ENCODE measurements at places on chromosomes 1 and 21.

DNA sequence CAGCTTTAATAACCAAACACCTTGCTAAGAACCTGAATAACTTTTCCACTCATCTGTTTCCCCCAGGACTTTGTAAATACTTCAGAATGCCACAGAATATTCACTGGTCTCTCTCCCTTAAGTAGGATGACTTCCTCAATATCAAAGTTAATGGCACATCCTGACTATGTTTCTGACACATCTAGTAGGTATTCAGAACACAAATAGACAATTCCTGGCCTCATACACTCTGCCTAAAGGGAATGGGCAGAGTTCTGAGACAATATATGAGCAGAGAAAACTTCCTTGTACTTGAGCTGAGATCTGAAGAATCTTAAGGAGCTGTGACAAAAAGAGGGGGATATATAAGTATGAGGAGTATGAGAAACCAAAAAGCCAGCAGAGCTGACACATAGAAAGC, 34.8 kb downstream of the ANKRD13C start:
- no peak for DNase-seq

DNA sequence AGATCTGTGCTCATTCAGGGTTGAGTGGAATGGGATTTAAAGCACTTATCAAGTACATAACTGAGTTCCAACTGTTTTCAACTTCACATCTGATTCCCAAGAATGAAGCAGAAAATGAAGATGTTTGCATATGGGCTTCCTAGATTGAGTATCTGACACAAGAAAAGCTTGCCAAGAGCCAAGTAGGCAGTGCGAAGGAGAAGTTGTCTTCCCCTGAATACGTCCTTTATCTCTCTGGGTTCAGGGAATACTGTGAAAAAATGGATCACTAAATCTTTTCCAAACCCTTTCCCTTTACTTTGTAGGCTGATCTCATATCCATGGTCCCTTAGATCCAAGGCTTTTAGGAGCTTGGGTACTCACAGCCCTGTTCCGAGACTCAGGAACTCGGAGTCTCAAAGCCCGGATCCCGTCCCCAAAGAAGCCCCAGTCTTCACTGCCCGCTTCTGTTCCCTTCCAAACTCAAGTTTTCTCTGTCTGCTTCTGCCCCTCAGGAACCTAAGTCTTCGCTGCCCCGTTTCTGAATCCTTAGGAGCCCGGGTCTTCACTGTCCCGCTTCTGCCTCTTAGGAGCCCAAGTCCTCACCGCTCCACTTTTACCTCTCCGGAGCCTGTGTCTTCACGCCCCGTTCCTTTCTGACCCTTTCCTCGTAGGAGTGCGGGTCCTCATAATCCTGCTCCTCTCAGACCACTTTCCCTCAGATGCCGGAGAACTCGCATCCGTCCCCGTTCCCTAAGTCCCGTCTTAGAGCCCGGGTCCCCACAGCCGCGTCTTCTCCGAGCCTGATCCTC, 616 bp downstream of the TAF12 start:
- DNase-seq = no peak

GRCh38 chr1:43949678-43950077, 2.9 kb downstream of the IPO13 start:
- DNase-seq = no peak

- DNase-seq = no peak
These were observed 1.1 kb downstream of the RALGPS2 start for GRCh38 chr1:178726087-178726517.

DNA sequence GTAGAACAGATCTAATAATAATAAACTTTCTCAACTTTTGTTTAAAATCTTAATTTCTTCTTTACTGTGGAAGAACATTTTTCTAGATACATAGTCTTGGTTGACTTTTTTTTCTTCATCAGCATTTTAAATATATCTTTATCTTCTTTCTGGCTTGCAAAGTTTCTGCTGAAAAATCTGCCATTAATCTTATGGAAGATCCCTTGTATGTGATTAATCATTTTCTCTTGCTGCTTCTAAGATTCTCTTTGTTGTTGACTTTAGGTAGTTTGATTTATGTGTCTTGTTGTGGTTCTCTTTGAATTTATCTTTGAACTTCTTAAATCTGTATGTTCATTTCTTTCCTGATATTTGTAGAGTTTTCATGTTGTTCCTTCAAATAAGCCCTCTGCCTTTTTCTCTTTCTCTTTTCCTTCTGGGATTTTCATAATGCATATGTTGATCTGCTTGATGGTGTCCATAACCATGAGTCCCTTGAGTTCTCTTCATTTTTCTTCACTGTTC, 657.6 kb upstream of the CXADR start:
- DNase-seq = no peak

GRCh38 chr1:195618287-195618686, 990.0 kb downstream of the KCNT2 start:
- DNase-seq = no peak

DNA sequence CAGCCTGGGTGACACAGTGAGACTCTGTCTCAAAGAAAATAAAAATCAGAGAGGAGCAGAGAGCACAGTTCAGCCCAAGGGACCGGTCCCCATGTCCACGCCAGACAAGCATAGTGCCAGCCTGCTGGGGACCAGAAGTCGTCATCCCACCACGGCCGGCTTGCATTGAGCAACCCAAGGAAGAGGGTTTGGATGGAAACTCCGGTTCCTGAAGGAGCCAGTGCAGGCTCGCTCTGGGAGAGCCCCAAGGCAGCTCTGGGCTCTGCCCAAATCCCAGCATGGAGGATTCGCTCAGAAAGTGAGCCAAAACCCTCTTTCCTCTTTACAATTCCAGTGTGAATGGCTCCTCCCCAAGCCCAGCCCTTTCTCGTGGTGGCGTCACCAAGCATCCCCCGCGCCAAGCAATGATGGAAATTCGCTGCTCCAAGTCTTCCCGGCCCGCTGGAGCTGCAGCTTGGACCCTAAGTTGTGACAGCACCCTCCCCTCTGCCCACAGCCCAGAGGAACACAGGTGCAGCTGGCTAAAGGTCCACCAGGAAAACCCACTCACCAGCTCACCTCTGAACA, 64.1 kb upstream of the SLC25A33 start:
- DNase-seq = no peak

DNA sequence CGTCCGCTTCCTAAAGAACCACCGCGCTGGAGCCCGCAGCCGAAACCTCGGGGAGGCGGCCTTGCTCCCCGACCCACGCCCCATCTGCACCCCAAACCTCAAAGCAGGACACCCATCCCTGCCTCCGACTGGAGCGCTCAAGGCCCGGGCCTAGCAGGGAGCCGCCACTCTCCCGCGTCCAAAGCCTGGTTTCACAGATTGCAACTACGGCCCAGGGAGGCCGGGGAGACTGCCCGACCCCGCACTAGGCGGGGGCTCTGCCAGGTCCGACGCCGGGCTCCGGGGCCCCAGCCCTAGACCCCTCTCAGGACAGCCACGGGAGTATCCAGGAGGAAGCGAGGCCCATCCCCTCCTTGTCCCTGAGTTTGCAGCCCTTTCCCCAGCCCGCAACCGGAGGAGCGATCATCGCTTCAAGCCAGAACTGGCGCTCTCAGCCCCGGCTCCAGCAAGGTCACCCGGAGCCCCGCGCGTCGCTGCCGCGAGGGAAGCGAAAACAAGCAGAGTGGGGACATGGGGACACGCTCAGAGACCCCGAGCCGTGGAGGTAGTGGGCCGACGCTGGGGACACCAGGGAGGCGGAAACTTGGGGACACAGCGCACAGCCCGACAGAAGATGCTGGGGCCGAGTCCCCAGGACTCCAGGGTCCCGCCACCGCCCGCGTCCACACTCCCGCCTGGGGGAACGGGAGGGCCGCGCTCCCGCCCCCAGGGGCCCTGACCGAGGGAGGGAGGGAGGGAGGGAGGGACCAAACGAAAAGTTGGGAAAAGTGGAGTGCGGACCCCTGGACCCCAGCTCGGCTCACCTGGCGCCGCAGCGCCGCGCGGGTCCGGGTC, 433 bp downstream of the TMEM200B start:
- DNase-seq = no peak

DNA sequence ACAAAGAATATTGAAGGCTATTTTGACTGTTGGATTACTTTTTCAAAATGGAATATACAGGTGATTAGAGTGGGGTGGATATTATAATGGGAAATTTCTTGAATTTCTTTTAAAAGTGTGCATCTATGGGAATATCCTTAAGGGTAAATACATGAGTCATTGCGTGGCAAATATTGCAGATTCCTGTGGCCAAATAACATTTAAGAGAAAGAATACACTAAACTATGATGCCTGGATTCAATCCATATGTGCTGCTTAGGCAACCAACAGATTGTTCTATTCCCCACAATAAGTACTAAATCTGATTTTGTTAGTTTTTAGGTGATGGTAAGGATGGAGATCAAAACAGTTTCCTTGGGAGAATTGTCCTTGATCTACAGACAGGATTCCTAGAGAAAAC, 119.5 kb downstream of the HMCN1 start:
- DNase-seq = no peak

- no peak for DNase-seq
These were observed 121.1 kb upstream of the ST6GALNAC5 start for GRCh38 chr1:76746206-76746605.

- no peak for DNase-seq
These were observed 43.9 kb upstream of the SAMD13 start for GRCh38 chr1:84257617-84258016.

DNA sequence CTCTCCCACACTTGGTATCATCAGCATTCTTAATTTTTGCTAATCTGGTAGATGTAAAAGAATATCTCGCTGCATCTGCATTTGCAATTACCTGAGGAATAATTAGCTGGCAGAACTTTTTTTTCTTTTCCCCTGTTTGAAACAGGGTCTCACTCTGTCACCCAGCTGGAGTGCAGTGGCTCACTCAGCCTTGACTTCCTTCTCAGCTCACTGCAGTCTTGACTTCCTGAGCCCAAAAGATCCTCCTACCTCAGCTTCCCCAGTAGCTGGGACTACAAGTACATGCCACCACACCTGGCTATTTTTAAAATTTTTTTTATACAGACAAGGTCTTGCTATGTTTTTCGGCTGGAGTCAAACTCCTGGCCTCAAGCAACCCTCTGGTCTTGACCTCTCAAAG, 35.4 kb upstream of the ENAH start:
- no peak for DNase-seq

DNA sequence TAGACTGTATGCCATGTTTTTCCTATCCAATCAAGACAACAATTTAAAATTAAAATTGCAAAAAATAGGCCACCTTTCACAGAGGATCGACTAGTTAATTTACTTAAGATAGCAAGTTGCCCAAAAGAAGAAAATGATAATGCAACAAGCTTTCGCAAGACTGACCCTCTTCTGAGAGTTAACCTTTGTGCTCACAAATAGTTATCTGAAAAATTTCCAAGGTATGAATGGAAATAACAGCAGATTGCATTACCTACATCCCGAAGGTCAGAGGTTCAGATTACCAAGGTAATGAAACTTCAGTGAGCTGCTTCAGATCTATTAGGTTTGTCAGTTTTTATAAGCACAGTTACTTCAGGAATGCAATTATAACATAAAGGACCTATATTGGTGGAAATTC, 298.0 kb downstream of the KCTD3 start:
- DNase-seq = no peak
